ENCODE measurements at places on chromosomes 2 and 18.

- DNase-seq, result peak; percentile 34
Observed at GRCh38 chr2:237904831-237905599, 45.6 kb downstream of the RAMP1 start.

DNA sequence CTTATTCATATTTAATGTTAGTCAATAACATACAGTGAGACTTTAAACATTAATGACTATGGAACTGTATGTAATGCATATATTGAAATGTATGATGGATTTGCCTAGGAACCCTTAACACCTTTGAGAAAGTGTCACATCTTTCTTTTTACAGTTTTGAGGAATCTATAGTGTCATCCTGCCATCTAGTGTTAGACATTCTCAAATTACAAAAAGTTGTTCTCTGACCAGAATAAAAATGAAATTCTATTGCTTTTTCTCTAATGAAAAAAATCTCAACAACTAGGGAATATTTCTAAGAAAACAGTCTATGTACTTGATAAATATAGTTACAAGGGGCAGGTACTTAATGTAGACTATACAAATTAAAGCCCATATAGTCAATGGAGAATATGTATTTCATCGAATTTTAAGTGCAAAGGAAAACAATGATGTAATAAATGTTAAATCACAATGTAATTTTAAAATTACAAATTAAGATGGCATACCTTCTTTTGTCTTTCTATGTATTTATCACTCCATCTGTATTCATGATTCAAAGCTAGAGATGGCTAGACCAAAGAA, 5.1 kb upstream of the CALCRL start:
- DNase-seq, result peak; percentile 5

- no peak for DNase-seq
Observed at GRCh38 chr18:68734308-68734707, 19.4 kb upstream of the TMX3 start.

GRCh38 chr2:42567806-42568400, 529 bp upstream of the MTA3 start:
- no peak for DNase-seq

- DNase-seq, result no peak
Observed at GRCh38 chr2:177984749-177985148, 87.8 kb downstream of the PDE11A start.

- no peak for DNase-seq
Observed at GRCh38 chr2:241553981-241554380, 4.6 kb upstream of the BOK start.

- DNase-seq, result no peak
Observed at GRCh38 chr2:38549071-38549704, 53.5 kb downstream of the HNRNPLL start.

Data from activated CD4-positive, alpha-beta T cell treated with anti-CD3 and anti-CD28 coated beads, Interleukin-2, Interleukin-6, amounts not matched to agents 100 ng/mL and 50 ng/mL, durations not matched to agents 16 hours and 8 hours (primary cell).